ENCODE measurements at places on chromosomes 4 and X.

DNA sequence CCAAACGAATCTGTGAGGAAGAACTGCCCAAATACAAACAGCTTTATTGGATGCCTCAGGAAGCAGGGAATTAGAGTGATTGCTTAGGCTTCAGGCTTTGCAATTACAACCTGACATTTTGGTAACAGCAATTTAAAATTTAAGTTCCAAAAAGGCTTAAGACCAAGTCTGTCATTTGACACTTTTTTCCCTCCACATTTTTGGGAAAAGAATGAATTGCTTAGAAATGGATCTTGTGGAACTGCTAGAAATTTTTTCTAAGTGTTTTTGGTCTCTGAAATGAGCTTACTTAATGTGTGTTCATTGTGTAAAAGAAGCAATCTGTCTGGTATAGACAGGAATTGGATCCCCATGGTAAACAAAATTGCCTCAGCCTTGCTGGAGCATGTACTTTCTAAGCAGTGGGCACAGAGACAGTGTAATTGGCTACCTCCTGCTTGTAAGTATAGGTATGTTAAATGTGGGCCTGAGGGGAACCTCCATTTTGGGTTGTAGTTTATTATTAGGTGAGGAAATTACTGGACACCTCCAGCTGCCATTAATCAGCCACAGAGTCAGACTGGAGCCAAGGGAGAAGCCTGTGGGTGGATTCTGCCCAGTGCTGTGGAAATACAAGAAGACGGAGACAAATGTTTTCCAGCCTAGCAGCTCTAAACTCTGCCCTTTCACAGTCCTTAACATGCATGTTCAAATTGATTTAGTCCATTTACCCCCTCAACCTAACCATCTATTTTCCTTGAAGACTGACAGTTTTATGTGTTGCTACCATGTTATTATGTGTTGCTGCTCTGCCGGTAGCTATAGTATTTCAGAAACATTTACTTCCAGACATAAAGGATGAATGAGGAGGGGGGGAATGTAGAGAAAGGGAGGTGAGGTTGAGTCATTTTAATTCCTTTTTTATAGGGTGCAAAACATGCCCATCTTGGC lies 473.0 kb downstream of the SPRY1 start:
- DNase-seq = no peak

DNA sequence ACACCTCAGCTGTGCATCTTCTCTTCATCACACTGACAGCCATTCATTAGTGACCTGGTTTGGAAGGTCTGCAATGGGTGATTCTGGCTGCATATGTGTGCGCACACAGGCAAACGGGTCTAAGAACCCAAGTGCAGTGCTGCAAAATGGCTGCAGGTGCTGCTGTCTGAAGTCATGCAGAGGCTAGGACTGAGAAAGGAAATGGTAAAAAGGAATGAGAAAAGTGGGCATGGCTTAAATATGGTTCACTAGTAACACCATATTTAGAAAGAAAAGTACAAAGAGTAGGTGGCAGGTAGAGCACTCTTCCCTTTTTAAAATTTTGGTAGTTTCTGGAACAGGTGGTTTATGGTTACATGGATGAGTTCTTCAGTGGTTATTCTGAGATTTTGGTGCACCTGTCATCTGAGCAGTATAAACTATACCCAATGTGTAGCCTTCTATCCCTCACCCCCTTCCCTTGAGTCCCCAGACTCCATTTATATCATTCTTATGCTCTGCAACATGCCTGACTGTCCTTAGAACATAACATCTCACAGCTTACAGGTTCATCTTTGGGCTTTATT lies 78.4 kb downstream of the CCNG2 start:
- no peak for DNase-seq

GRCh38 chrX:69234624-69235023 lies 69.4 kb upstream of the PJA1 start:
- no peak for DNase-seq

DNA sequence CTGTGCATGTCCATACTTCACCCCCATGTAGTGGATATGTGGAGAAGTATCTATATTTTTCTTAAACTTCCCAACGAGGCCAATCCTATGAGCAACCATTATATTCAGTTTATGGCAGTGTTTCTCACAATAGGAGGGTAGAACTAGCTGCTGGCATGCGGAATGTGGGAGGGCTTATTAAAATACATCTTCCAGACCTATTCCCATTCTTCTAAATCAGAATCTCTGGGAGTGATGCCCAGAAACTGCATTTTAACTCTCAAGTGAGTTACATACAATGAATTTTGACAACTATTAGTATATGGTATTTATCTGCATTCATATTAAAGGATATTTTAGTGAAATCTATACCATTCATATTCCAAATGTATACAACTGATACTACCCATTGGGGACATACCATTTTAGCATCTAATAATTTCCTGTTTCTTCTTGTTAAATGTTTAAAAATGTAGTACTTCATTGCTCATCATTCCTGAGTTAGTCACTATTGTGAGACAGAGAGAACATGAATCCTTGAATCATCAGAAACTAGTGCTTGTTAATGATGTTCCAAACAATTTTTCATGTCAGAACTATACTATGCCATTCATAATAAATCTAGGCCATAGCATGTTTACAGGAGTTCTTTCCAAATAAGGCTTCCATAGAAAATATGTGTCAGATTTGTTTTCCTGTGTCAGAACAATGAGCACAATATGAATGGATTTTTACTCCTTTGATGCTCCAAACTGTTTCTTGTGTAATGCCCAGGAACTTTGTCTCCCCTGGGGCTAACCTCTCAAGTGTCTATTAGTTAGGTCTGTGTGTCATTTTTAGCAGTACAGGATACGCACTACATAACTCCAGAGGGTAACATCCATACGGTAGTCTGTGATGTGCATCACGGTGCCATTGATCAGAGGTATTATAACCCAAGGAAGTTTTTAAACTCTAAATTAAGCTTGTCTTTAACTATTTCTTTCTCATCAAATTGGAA lies 198.8 kb upstream of the BMP3 start:
- no peak for DNase-seq

DNA sequence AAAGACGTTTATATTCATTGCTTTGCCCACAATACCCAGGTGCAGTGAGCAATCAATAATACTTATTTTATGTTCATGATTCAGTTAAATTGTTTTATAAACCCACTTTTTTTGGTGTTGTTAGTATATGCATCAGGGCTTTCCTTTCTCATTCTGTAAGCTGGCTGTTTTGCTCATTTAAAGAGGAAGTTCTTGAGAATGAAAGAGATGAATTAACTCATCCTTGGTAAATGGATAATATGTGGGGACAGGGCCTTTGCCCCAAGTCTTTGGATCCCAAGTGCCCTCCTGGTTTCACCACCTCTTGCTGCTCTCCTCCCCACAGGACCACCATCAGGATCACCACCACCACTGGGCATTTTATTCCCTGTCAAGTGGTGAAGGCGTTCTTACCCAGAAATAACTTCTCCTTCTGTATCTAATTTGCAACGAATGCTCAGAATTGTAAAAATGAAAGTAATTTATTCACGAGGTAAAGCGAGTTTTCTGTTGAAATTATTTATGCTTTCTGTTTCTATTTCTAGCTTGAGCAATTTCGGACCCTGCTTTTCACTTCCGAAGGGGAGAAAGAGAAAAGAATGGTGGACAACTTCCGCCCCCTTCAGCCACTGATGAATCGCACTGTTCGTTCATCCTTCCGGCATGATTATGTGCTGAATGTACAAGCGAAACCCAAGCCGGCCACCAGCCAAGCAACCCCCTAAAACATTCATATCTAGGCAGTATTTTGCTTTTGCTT lies 8.2 kb upstream of the ZRSR2 start:
- DNase-seq = peak; percentile 49

DNA sequence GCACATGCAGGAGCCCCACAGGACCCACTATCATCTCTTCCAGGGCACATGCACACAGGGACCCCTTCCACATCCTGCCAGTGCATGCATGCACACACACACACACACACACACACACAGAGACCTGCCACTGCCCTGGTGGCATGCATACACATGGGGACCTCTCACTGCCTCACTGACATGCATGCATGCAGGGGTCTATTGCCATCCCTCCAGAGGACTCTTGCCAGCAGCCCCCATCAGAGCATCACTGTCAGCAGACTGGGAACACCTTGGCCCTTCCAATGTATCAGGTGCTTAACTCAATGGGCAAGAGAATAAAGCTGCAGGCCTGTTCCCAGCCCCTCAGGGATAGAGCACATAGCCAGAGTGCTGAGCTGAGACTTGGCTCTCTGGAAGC lies 433.6 kb upstream of the PPP1R2C start:
- no peak for DNase-seq

DNA sequence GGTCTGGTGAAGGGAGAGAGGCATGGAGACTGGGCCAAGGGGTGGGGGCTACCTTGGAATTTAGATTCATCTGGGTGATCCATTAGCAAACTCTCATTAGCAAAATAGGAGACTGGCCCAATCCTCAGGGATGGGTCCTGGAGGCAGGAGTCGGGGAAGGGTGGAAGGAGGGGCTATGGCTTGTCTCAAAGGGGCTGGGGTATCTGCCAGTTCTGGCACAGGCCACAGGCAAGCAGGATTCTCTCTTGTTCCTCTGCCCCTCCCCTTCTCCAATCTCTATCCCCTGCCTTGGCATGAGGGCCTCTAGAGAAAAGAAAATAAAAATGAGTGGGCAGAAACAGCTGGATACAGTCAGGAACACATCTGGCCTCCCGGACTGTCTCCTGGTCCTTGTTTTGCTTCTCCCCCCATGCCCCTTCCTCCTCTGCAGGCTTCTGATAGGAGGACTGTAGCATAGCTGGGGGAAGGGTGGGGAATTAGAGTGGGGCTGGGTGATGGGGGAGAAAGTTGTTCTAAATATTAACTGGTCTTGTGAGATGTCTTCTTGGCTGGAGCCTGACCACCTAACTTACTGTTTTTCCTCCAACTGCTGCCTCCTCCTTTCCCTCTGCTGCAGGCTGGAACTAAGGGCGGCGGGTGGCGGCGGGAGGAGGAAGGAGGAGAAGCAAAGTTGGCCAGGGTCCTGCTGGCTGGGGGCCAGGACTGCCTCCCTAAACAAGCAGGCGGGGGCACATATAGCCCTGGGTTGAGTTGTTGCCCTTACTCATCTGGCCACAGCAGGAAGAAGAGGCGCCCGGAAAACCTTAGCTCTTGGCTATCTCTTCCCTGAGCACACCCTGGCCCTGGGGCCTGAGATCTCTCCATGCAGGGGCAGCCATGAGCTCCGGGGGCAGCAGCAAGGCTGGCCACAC lies 53.3 kb upstream of the LAS1L start:
- no peak for DNase-seq

DNA sequence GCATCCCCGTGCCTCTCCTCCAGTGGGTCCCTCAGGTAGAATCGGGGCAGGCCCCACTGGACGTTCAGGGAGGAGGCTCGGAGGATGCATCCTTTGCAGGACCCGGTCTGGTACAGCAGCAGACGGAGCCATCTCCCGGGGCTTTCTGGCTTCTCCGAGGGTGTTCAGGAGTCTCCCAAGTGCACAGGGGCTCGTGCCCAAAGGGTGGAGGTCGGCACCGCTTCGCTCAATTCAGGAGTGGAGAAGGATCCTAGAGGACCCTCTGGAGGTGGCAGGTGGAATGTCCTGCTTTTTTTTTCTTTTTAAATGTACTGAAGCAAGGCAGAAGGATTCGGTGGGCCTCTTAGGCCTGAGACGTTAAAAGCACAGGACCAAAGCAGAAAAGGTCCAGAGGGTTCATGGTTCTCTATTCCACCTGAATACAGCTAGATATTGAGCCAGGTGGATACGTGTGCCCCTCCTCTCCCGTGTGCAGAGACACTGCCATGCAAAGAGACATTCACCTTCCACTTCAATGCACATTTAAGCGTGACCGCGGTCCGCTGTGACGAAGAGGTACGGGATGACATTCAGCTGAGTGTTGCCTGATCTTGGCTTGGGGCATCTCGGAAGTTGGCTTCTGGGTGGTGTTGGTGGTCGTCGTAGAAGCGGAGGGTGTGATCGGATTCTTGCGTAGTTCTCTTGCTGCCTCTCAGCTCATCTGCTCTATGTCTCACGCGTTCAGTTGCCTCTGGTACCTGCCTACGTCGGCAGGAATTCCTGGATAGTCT lies 281.2 kb upstream of the AGTR2 start:
- no peak for DNase-seq

GRCh38 chr4:115781528-115782146 lies 668.2 kb upstream of the NDST4 start:
- peak; percentile 60 for DNase-seq

DNA sequence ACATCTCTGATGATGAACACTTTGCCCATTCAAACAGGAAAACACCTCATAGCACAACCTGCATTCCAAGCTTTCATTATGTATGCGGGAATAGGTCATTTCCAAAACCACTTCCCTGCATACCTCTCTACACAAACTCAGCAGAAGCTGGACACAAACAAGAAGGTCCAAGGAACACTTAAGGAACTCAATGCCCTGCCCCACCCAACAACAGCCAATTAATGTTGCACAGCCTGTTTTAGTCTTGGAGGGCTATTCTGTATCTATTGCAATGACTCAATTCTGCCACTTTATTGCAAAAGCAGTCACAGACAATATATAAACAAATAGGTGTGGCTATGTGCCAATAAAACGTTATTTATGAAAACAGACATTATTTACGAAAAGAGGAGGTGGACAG lies 16.7 kb downstream of the OPHN1 start:
- no peak for DNase-seq

- no peak for DNase-seq
Measured at GRCh38 chr4:33054656-33055196, 2334.6 kb downstream of the PCDH7 start.

- DNase-seq = no peak
Measured at GRCh38 chrX:54633641-54634040, 103.6 kb downstream of the GNL3L start.

DNA sequence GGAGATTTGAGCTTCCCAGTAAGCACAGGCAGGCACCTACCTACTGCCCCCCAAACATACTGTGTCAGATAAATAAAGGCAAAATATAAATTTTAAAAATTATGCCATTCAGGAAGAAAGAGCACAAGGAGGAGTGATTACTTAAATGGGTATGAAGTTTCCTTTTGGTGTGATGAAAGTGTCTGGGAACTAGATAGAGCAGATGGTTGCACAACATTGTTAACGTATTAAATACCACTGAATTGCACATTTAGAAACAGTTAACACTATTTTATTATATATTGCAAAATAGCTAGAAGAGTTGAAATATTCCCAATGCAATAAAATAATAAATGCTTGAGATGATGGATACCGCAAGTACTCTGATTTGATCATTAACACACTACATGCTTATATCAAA lies 374.7 kb upstream of the FGF13 start:
- peak; percentile 39 for DNase-seq

DNA sequence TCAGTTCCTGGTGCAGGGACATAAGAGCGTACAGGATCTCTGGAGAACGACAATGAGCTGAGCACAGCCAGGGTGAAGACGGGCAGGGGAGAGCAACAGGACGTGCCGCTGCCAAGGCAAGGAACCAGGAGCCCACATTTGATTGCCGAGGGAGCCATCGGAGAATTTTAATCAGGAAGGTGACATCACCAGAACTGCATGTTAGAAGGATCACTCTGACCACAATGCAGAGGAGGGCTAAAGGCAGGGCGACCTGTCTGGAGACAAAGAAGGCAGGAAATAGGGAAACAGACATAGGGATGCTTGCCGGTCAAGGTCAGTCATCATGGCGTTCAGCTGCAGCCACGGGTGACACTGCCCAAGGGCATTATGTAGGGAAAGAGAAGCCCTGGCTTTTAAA lies 81.4 kb downstream of the RBM47 start:
- no peak for DNase-seq

Data from inflammatory macrophage treated with lipopolysaccharide for 1 hour (primary cell).